NCI-H1436 (cell line): ENCODE measurements at places on chromosomes 13 and 19.

- no peak for DNase-seq
Observed at GRCh38 chr19:38664503-38665211, 17.2 kb downstream of the ACTN4 start.

DNA sequence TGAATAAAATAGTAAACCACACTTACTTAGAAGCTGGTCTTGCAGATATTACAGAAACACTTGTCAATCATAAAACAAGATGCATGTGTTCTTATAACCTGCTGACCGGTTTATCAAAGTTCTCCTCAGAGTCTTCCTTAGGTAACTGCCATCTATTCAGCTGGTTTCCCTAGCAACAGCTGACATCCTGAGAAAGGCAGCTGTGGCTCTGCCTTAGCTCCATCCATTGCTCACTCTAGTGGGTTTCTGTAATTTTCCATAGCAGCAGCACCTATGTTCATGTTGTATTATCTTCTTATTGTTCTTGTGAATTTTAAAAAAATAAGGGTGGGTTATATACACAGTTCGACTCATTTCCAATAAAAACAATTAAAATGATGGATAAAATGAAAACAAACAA is 87.8 kb downstream of the RAP2A start:
- DNase-seq, result no peak

- DNase-seq, result peak; percentile 77
Observed at GRCh38 chr19:49422407-49423070, 702 bp downstream of the PTH2 start.

GRCh38 chr19:12956446-12957388 is at the start of gene GADD45GIP1:
TSS of gene GADD45GIP1 (minus strand) at chr19:12957223. CDS start at chr19:12957212, 11 bp downstream.
- DNase-seq, result peak; percentile 66

DNA sequence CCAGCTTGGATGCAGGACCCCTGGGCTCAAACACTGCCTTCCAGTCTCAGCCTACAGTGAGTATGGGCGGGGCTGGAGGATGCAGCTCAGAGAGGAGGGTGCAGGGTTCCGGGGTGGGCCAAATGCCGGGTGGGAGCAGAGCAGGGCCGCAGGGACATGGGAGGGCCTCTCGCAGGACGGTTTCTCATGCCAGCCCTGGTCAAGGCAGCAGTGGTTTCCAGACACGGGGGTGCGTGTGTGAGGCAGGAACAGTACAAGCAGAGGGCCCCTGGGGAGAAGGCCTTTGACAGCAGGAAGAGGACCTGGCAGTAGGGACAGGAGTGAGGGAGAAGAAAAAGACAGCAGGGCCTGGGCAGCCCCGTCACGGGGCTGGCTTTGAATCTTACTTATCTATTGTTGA is 34.1 kb downstream of the CRTC1 start:
- no peak for DNase-seq

DNA sequence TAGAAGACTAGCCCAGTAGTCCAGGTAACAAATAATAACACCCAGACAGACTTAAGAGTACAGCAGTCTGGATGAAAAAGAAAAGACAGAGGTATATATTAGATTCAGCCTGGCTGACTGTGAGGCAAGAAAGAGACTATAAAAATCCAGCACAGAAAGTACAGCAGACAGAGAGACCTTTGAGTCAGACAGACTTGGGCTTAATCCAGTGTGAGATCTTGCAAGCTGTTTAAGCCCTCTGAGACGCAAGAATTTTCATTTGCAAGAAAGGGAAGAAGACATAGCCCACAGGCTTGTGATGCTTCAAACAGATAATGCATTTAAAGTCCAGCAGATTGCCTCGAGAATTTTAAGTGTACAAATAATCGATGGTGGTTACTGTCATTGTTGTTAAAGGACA is 471.4 kb downstream of the LIG4 start:
- DNase-seq, result no peak

GRCh38 chr13:74774264-74774663 is 640.1 kb upstream of the KLF12 start:
- no peak for DNase-seq

DNA sequence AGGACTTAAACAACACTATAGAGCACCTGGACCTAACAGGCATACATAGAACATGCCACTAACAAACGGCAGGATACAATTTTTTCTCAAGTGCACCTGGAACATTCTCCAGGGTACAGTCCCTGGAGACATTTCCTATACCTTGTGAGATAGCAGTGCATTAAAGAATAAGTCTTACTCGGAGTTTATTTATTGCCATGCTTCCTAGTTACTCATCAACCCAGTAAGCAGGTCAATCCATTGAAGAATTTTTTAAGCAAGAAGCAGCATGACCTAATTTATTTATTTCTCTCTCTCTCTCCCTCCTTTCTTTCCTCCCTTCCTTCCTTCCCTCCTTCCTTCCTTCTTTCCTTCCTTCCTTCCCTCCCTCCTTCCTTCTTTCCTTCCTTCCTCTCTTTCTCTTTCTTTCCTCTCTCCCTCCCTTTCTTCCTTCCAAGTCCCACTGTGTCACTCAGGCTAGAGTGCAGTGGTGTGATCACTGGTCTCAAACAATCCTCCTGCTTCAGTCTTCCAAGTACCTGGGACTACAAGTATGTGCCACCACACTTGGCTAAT is 6.6 kb upstream of the TFDP1 start:
- no peak for DNase-seq

DNA sequence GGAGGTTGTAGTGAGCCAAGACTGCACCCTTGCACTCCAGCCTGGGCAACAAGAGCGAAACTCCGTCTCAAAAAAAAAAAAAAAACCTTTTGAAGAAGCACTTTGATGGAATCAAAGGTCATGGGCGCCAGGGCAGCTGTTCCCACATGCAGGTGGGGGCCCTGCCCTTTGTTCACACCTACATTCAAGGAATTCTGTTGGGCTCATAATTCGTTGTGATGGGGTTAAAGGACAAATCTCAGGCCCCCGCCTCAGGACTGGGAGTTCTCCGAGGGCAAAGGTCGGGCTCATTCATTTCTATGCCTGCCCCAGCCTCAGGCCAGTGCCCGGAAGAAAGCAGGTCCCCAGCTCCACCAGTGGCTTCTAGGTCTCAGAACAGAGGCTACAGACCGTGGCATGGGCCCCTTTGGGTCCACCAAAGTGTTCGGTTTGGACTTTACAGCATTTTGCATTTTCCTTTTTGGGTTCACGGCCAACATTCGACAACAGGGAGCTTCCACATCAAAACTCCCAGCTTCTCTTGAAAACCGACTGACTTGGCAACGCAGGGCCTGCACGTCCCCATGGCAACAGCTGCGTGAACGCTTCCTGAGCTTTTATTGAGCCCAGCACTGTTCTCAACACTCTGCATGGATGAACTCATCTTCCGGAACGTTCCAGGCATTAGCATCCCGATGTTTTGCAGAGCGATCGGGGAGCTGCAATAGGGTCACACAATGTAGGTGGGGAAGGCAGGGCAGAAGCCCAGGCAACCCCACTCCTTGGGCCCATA is 10.1 kb upstream of the GTF2F1 start:
- no peak for DNase-seq

DNA sequence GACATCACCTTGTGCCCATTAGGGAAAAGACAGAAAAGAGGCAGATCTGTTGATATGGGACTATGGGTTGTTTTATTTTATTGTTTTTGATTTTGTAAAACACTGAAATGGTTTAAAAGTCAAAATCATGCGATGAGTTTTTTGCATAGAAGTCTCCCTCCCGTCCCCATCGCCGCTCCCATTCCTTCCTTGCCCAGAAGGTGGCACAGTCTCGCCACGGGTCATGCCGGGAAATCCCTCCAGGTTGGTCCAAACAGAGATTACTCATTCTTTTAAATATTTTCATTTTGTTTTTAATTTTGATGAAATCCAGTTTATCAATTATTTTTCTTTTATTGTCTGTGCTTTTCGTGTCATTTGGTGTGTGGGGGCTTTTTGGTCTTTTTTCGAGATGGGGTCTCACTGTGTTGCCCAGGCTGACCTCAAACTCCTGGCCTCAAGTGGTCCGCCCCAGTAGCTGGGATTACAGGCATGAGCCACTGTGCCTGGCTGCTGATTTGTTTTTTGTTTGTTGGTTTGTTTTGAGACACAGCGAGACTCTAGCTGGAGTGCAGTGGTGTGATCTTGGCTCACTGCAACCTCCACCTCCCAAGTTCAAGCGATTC is 9.2 kb downstream of the PGPEP1 start:
- DNase-seq, result peak; percentile 48
